ENCODE measurements at places on chromosomes 2 and 18. TPM values are rescaled to one million over a fixed set of nuclear protein-coding genes. Genes with fewer than 3 reads are reported as not detected.

GRCh38 chr18:32763293-32763692 lies 9.5 kb downstream of the KLHL14 start:
- no peak overlapping the region for H3K27ac ChIP-seq
- H3K4me3 ChIP-seq, result no peak overlapping the region
- H3K4me1 ChIP-seq, result no peaks in the 10 kb centered on the region
- no peak for DNase-seq
- no peaks in the 10 kb centered on the region for H3K36me3 ChIP-seq
- H3K27me3 ChIP-seq, result peaks cover 4% of the 10 kb centered on the region

GRCh38 chr2:225456619-225457260 lies 57.2 kb downstream of the NYAP2 start:
- H3K4me3 ChIP-seq, result no peak overlapping the region
- no peaks in the 10 kb centered on the region for H3K36me3 ChIP-seq
- no peaks in the 10 kb centered on the region for H3K4me1 ChIP-seq
- no peak overlapping the region for H3K27ac ChIP-seq
- DNase-seq, result no peak

GRCh38 chr2:183105402-183106134 lies 18.7 kb upstream of the NUP35 start:
- peaks cover 5% of the 10 kb centered on the region for H3K27me3 ChIP-seq
- no peak overlapping the region for H3K4me3 ChIP-seq
- no peaks in the 10 kb centered on the region for H3K4me1 ChIP-seq
- no peak for DNase-seq
- H3K27ac ChIP-seq, result no peak overlapping the region
- H3K36me3 ChIP-seq, result no peaks in the 10 kb centered on the region

DNA sequence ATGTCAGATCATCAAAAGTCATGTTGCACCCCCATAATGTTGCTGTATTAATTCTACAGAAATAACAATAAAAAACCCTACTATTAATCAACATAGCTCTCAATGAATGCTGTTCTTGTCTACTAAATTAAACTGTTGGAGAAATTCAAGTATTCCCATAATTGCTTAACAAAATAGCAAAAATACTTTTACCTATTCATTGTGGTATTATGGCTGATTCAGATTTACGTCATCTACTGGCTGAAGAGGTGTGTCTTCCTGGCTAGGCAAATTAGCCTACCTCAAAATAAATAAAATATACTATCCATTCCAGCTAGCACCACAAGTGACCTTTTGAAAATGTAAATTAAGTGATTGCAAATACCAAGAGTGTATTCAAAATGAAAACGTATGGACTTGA lies 249.4 kb downstream of the MEIS1 start:
- no peak overlapping the region for H3K4me3 ChIP-seq
- H3K4me1 ChIP-seq, result no peaks in the 10 kb centered on the region
- H3K27me3 ChIP-seq, result no peaks in the 10 kb centered on the region
- H3K27ac ChIP-seq, result no peak overlapping the region
- no peaks in the 10 kb centered on the region for H3K36me3 ChIP-seq

GRCh38 chr18:21439431-21439846 lies 161.1 kb downstream of the ESCO1 start:
- no peaks in the 10 kb centered on the region for H3K36me3 ChIP-seq
- no peak overlapping the region for H3K4me3 ChIP-seq
- H3K4me1 ChIP-seq, result no peaks in the 10 kb centered on the region
- H3K27me3 ChIP-seq, result no peaks in the 10 kb centered on the region
- no peak for DNase-seq

GRCh38 chr2:236785611-236786057 lies 216.0 kb downstream of the ACKR3 start:
- no peak overlapping the region for H3K27ac ChIP-seq
- no peaks in the 10 kb centered on the region for H3K36me3 ChIP-seq
- H3K27me3 ChIP-seq, result peaks cover 10% of the 10 kb centered on the region
- H3K4me3 ChIP-seq, result no peak overlapping the region
- H3K4me1 ChIP-seq, result no peaks in the 10 kb centered on the region

DNA sequence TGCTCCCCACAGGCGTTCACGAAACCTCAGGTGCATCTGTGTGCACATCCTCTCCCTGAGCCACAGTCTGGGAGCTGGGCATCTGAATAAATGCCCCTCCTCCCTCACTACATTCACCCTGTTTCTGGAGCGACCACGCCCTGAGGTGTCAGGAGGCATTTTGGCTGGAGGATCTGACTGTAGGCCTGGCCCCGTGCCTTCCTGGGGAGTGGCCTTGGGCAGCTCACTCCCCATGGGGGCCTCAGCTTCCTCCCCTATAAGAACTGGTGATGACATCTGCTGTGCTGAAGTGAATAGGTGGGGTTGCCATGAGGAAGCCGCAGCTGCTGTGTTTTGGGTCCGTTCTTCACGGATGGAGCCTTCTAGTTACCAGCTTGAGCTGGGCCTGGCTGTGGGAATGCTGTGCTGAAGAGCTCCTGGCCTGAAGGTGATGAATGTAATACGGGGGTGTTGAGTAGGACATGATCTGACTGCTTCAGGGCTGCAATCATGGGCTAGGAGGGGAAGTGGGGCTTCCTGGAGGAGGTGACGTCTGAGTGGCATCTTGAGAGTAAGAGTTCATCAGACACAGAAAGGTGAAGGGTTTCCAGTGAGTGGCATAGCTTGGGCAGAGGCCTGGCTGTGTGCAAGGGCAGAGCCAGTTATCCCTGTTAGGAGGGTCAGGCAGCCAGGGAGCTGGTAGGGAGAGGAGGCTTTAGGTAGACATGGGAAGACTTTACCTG lies 58.2 kb downstream of the GLI2 start:
- no peaks in the 10 kb centered on the region for H3K36me3 ChIP-seq
- no peak overlapping the region for H3K27ac ChIP-seq
- H3K4me3 ChIP-seq, result no peak overlapping the region
- no peaks in the 10 kb centered on the region for H3K27me3 ChIP-seq

GRCh38 chr2:46632349-46632748 lies 153.0 kb downstream of the TMEM247 start:
- no peak overlapping the region for H3K27ac ChIP-seq
- peaks cover 3% of the 10 kb centered on the region for H3K36me3 ChIP-seq
- H3K27me3 ChIP-seq, result no peaks in the 10 kb centered on the region
- no peak overlapping the region for H3K4me3 ChIP-seq

GRCh38 chr2:171287611-171288010 lies 126.9 kb upstream of the TLK1 start:
- H3K27me3 ChIP-seq, result no peaks in the 10 kb centered on the region
- H3K4me3 ChIP-seq, result no peak overlapping the region
- no peaks in the 10 kb centered on the region for H3K4me1 ChIP-seq
- no peak for DNase-seq

GRCh38 chr2:104385743-104386142 lies 468.2 kb upstream of the POU3F3 start:
- H3K4me1 ChIP-seq, result no peaks in the 10 kb centered on the region
- H3K27me3 ChIP-seq, result no peaks in the 10 kb centered on the region
- no peak for DNase-seq
- no peak overlapping the region for H3K4me3 ChIP-seq
- H3K27ac ChIP-seq, result no peak overlapping the region
- H3K36me3 ChIP-seq, result no peaks in the 10 kb centered on the region

GRCh38 chr2:234374150-234374508 lies 122.8 kb downstream of the ARL4C start:
- H3K27me3 ChIP-seq, result no peaks in the 10 kb centered on the region
- no peak overlapping the region for H3K4me3 ChIP-seq
- H3K27ac ChIP-seq, result no peak overlapping the region
- H3K36me3 ChIP-seq, result no peaks in the 10 kb centered on the region
- no peak for DNase-seq
- H3K4me1 ChIP-seq, result peaks cover 41% of the 10 kb centered on the region

DNA sequence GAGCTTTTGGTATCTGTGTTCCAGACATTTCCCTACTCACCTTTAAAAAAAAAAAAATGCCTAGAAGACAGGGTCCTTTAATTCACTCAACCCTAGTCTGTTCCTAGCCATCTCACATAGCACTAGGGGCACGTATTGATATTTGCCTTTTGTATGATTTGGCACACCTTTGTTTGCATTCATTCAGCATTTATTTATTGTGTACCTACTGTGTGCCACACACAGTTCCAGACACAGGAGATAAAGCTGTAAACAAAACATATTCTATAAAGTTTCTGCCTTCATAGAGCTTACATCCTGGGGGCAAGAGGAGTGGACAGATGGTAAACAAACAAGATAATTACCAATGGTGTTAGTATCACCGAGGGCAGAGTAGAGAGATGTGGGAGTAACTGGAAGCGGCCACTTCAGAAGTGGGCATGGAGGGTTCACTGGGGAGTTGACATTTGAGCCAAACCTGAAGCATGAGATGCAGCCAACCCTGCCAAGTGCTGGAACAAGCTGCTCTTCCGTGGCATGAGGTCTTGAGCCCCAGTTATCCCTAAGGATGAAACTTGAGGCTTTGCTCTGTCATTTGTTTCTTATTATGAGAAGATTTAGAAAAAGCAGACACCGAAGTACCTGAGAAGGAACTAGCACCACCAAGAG lies 18.2 kb downstream of the MAPRE2 start:
- H3K4me1 ChIP-seq, result peaks cover 16% of the 10 kb centered on the region
- no peaks in the 10 kb centered on the region for H3K36me3 ChIP-seq
- H3K4me3 ChIP-seq, result no peak overlapping the region
- no peaks in the 10 kb centered on the region for H3K27me3 ChIP-seq

DNA sequence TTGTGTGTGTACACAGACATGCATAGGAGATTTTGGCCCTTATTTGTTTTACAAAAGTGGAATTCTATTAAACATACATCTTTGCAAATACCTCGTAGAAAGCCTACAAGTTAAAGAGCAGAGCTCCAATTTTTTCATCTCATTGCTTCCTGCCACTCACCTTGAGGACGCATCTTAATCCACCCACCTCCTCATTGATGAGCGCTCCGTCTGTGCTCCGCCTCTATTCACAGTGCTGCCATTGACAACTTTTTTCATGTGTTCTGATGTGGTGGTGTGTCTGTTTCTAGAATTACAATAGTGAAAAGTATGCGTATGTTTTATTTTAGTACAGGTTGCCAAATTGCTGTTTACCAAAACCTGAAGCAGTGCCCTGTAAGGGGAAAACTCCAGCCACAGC lies 36.3 kb downstream of the NEURL3 start:
- H3K27ac ChIP-seq, result no peak overlapping the region
- no peak for DNase-seq
- no peaks in the 10 kb centered on the region for H3K27me3 ChIP-seq

DNA sequence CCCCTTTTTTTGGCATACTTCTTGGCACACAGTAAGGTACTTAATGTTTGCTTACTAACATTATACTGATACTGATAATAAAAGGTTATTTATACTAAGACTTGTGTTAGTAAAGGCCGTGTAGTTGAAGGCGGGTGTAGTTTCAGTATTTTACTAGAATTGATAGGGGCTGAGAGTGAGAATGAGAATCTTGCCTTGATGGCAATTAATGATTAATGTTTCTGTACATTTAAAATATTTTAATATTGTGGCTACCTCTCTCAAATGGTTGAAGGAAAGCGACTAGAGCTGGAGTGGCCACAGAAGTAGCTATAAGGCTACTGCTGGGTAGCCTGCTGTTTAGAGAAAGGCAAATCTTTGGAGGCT lies 29.3 kb downstream of the PELI1 start:
- no peak for DNase-seq
- no peaks in the 10 kb centered on the region for H3K36me3 ChIP-seq
- no peak overlapping the region for H3K4me3 ChIP-seq
- no peaks in the 10 kb centered on the region for H3K27me3 ChIP-seq
- peaks cover 9% of the 10 kb centered on the region for H3K4me1 ChIP-seq

DNA sequence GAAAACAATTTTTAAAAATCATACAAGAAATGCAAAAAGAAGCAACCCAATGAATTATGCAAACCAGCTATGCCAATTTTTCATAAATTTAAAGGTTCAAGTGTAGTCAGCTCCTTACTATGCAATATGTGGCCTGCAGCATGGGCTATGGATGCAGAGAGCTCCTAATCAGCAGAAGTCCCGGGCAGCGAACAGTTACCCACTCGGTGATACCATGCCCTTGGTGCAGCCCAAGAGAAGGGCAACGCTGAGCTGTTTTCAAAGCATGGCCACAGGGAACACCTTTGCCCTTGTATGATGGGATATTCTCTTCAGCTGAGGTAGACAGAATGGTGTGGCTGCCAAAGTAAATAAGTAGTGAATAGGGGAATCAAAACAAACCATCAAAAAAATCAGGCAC lies 17.3 kb upstream of the ARL5A start:
- no peak for DNase-seq
- H3K36me3 ChIP-seq, result no peaks in the 10 kb centered on the region
- no peaks in the 10 kb centered on the region for H3K27me3 ChIP-seq
- no peak overlapping the region for H3K27ac ChIP-seq

DNA sequence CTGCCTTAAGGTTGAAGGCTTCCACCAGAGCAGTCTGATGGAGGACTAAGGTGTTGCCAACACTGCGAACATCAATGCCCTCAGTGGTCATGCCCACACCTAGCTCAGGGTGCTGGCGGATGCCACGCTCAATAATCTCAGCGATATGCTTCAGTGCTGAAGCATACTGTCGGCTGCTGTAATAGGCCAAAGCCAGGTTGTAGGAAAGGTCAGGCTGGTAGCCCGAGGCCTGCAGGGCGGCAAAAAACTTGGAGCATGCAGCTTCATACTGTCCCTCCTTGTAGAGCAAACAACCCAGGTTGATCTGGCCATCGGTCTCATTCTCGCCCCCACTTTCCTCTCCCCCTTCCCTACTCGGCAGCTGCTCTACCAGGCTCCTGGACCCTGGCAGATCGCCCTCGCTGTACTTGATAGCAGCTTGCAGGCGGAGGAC lies 159.4 kb downstream of the AGPS start:
- H3K36me3 ChIP-seq, result no peaks in the 10 kb centered on the region
- DNase-seq, result no peak
- H3K27ac ChIP-seq, result peak overlapping the region; percentile 93
- H3K27me3 ChIP-seq, result no peaks in the 10 kb centered on the region
- H3K4me3 ChIP-seq, result peak overlapping the region; percentile 71

GRCh38 chr2:144825331-144826020 lies 305.6 kb upstream of the ZEB2 start:
- H3K36me3 ChIP-seq, result no peaks in the 10 kb centered on the region
- H3K27ac ChIP-seq, result no peak overlapping the region
- no peaks in the 10 kb centered on the region for H3K4me1 ChIP-seq
- no peak overlapping the region for H3K4me3 ChIP-seq

DNA sequence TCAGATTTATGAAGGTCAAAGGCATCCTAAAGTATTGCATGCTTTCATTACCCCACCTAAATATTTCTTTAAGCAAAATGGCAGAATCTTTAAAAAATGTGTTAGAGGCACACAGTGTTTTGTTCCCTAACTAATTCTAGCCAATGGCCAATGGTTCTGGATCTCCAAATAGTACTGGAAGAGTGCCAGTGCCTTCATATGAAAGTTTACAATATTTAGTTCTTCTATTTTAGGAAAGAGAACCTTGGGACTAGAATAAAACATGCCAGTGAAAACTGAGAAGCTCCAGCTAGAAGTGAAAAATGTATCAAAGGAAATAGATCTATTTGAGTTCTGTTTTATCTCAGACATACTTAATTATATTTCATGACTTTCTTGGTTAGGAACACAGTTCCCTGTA lies 37.1 kb downstream of the TACR1 start:
- no peak for DNase-seq
- no peaks in the 10 kb centered on the region for H3K27me3 ChIP-seq
- no peak overlapping the region for H3K4me3 ChIP-seq
- H3K27ac ChIP-seq, result no peak overlapping the region

The GKN2 gene
- not detected for total RNA-seq

The SLC9A4 gene
- total RNA-seq, result not detected

The GALM gene
- 5.9 TPM for total RNA-seq

The RALB gene
- total RNA-seq, result 3.6 TPM

The CNTNAP5 gene
- not detected for total RNA-seq

The DLGAP1 gene
- total RNA-seq, result 0.36 TPM
